Activated CD4-positive, alpha-beta T cell treated with anti-CD3 and anti-CD28 coated beads, Interleukin-2, amount 50 U/mL, for 48 hours (primary cell): ENCODE measurements at places on chromosomes 2 and 18.

DNA sequence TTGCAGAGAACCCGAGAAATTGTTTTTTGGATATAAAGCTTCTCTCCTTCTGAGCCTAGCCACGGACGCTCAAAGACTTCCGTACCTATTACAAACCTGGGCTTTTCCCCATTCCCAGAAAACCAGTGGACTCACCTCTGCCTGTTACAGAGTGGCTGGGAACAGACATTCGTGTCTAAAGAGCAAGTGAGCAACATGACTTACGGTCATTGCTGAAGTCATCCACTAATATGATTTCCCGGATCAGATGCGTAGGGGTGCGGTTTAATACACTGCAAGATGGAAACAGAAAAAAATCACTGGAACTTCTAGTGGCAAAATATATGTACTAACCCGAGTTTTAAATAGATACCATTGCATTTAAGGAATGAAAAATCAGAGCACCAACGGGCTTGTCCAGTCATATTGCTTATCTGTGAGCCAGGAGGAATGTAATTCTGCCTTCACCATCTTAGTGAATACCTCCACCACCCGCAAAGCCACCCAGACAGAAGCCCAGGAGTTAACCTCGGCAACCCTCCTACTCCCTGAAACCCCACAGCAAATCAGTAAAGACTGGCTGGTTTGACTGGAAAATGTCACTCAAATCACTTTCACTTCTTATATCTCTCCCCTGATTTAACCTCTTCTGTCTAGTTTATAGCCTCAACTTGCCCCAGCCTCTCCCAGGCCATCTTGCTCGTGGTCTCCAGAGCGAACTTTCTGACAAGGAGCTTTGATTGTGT, 151.1 kb upstream of the CAPN13 start:
- DNase-seq: no peak

- DNase-seq: no peak
Measured at GRCh38 chr18:35477497-35477896, 20.3 kb downstream of the INO80C start.

DNA sequence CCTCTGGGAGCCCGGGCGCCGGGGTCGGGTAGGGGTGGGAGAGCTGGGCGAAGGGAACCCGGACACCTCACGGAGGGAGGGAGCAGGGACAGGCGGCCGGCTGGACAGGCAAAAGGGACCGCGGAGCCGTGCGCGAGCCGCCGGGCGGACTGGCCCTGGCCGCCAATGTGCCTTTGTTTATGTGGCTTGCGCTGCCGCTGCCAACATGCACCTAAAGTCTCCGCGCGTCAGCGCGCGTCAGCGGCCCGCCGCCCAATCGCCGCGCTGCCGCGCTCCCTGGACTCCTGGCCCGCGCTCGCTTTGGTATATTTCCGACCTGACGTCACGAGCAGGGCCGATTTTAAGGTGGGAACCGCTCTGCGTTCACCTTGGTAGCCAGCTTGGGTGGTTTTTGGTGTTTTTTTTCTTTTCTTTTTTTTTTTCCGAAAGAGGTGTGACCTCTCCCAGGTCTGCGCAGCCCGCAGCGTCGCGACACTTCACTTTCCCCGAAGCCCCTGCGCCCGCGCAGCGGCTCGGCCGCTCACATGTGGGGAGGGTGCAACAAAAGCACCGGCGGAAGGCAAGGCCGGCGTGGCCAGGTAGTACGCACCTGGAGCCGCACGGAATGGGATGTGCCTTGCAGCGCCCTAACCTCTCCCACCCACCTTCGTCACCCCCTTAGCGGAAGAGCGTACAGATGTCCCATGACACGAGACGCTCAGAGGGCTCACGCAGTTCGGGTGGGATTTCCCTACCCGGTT, at the start of gene NR4A2:
Gene NR4A2, minus strand, starts transcription at position 188 of the 740 bp plus-strand sequence. CDS start 2,535 bp downstream, outside the sequence.
- DNase-seq: peak; percentile 82

DNA sequence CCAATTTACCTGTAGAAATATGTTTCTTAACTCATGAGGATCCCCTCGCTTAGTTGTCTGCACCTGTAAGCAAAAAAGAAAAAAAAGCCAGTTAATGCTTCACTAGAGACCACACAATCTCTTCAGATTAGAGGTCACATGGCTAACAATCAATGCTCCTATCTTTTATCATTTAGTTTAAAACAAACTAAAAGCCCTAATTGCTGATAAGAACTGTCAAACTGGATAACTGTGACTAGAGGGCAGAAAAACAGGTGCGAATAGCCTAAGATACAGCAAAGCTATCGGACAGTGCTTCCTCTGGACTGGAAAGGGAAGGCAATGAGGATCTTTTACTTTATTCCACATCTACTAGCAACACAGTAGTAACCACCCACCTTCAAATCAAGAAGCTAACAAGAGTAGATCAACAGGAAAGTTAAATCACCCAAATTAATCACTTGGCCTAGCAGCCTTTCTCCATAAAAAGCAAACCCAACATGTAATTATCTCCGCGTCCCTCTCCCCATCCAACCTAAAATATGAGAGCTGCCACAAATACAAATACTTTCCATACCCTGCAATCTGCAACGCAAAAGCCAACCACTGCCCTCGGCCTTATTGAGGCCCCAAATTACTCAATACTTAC, 734 bp downstream of the SLC25A12 start:
- DNase-seq: no peak

- no peak for DNase-seq
Measured at GRCh38 chr2:146262606-146263005, 1582.2 kb upstream of the ACVR2A start.

- DNase-seq: no peak
Measured at GRCh38 chr2:233037078-233037477, 4.6 kb downstream of the NEU2 start.

DNA sequence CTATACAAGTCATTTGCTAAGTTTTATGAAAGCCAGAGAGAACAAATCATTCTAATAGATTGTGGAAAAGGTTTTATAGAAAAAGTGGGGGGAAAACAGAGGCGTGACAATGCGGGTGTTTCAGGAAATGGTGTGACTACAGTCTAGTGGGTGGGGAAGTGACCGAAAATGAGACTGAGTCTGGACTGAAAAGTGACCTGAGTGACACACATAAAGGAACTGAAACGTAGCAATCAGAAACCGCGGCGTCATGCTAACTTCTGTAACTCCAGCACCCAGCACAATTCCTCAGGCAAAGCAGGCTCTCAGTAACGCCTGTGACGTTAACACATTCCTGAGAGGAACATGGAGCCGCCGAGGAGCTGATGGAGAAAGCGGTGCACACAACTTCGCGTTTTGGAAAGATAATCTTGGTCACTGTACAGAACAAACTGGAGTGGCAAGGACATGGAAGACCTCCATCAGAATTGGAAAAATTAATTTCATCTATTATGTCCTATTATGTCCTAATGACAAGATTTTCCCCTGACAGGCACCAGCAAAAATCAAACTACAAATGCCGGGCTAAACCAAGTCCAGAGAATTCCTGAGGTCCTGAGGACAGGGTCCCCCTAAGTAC, 1.4 kb upstream of the CD226 start:
- DNase-seq: peak; percentile 75

- DNase-seq: no peak
Measured at GRCh38 chr2:4947911-4948310, 744.3 kb upstream of the SOX11 start.

DNA sequence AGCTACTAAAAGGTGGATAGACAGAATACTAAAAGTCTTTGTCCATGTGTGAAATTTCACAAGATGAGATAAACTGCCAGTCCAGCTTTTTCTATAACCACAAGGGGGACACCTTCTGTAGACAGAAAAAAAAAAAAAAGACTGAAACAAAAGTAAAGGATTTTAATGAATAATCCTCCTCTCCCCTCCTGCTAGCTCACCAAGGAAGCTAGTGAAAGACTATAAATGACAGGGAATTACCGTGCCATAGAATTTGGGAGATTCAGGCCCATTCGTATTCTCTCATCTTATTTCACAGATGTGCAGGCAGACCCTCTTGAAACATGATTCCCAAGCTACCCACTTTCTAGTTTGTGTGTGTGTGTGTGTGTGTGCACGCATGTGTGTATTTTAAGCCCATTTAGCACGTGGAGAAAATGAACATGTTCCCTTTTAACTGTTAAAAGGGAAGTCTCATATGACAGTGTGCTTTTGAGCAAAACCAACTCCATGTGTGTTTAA, 36.3 kb upstream of the SLC8A1 start:
- DNase-seq: no peak

DNA sequence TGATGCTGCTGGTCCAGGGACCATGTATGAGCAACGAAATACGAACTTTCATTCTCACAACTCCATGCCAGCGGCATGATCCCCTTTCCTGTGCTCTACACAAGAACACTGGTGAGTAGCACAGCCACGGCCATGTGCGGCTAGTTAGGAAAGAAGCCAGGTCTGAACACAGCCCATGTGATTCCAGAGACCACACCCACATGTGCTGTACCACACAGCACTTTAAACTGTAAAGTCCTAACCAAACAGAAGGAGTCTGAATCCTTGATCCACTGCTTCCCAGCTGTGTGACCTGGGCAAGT, 33.0 kb upstream of the ACAA2 start:
- DNase-seq: no peak
